Hematopoietic multipotent progenitor cell treated with erythropoietin and hydrocortisone succinate and interleukin-3 and kit ligand, for 15 days (in vitro differentiated cells): ENCODE measurements at places on chromosomes 4 and X.

DNA sequence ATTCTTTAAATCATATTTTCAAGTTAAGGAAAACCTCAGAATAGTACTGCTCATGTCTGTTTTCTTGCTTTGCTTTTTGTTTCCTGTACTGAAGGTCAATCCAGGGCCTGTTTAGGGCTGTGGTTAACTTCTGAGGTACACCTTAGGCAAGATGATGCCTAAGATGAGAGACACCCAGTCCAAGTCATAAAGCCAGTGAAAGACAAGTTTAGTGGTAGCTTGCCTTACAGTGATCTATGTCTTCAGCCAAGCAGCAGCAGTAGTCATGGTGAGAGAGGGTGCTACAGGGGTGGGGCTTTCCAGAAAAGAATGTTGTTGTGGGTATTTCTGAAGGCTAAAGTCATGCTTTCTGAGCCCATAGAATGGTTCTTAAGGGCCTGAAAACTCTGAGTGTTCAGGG, 173.7 kb downstream of the VSIG4 start:
- DNase-seq, result no peak

DNA sequence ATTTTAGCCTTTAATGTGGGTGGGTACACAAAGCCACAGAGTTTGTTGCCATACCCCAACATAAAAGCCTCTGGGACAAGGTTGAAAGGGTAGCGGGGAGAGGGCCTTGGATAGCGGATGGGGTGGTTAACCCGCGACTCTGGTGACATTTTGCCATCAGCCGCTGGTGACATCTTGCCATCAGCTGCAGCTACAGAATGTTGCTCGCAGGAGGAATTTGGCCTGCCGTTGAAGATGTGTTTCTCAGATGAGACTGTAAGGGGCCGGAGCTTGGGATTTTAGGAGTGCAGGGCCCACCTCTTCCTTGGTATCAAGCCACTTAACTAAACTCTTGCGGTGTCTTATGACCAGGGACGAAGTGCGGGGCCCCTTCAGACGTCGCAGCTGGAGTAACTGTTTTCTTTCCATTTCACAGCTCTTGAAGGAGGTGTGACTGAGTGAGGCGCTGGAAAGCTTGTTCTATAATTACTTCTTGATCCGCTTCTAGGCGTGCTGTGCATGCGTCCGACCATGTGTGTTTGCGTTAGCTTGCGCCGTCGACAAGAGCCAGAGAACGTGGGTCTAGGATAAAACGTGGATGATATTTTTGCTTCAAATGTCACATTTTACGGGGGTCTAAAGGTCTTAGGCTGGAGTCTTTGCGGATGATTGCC, 820 bp upstream of the RASL11B start:
- DNase-seq, result no peak

DNA sequence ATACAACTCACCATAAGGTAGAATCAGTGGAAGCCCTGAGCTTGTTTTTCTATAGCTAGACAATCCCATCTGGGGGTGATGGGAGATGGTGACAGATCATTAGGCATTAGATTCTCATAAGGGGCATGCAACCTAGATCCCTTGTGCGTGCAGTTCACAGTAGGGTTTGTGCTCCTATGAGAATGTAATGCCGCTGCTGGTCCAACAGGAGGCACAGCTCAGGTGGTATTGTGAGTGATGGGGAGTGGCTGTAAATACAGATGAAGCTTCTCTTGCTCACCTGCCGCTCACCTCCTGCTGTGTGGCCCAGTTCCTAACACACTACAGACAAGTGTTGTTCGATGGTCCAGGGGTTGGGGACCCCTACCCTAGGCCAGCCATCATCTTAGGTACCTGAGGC, 5.9 kb upstream of the GATB start:
- DNase-seq, result no peak

DNA sequence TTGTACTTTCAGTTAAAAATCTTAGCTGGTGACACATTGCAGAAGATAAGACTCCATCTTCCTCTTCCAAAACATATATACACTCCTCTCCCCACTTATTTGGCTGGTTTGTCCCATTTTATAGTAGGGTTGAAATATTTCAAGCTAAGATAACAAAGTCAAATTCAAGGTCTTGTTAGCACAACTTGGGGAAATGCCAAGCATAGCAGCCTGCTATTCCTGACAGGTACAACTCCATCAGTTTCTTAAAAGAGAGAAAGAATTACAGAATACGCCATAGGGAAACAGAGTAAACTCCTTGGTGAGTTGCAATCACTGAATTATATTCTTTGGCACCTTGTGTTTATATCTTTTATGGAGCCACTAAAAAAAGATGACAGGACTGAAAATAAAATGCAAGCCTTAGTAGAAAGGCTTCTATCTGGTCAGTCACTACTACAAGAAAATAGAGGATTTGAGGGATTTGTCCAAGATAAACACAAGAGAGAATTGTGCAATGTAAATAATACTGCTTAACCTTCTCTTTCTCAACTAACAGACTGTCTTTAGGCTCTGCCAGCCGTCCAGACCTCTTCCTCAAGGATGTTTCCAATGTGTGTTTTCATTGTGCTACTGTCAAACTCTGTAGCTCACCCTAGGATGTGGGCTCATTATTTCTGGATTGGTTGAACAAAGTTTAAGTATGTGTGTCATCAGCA, 170.3 kb downstream of the VEGFC start:
- no peak for DNase-seq

DNA sequence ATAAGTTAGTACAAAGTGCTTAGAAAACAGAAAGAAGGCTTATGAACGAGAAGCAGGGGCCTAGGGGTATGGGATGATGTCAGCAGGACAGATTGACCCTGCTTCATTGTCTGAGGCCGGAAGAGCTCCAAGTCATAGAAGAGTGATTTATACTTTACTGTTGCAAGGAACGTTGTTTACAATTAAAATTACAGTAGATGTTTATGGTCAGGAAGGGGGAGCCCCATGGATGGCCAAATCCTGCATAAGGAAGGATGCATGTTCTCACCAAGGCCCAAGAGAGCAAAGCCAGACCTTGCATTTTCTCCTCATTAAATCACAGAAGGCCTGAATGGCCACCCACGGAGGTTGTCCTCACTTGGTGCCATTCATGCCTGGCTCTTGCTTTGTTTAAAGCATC, 115.3 kb downstream of the LDB2 start:
- no peak for DNase-seq
